Peyer's patch (tissue), 4 donors: ENCODE measurements at places on chromosomes 1 and 21.

DNA sequence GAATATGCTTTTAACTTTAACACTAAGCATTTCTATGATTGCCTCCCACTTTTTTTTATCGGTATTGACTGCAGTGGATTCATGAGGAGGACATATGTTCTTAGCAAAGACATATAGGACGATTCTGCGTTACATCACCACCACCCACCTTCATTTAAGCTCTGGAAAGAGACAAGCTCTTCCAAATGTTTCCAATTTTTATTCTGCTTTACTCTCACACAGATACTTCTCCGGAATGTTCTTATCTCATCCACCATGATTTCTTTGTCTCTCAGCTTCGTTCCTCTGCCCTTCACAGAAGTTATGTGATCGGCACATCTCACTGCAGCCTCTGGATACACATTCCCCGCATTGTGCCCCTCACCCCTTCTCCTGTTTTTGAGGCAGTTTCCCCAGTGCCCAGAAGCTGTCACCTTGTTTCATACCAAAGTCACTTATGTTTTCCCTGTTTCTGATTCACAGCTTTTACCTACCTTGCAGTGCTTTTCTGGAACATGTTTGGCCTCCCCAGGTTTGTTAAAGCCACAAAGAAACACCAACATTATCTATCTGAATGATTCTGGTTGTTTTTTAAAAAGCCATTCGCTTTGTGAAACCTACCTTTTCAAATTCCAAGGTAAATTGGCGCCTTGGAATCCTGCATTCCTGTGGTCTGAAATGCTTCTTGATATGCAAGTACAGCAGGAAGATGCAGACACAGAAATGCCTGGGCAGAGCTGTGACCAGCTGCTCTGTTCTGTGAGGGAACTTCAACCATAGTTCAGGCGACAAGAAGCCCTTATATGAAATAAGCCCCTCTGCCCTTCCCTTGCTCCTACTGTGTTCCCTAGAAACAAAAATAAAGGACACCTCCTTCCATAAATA, 1020.2 kb downstream of the TTLL7 start:
- no peak for DNase-seq

GRCh38 chr1:198056255-198056654, 100.5 kb upstream of the NEK7 start:
- no peak for DNase-seq

- DNase-seq: no peak
Observed at GRCh38 chr1:9059891-9060744, 9.3 kb downstream of the SLC2A5 start.

DNA sequence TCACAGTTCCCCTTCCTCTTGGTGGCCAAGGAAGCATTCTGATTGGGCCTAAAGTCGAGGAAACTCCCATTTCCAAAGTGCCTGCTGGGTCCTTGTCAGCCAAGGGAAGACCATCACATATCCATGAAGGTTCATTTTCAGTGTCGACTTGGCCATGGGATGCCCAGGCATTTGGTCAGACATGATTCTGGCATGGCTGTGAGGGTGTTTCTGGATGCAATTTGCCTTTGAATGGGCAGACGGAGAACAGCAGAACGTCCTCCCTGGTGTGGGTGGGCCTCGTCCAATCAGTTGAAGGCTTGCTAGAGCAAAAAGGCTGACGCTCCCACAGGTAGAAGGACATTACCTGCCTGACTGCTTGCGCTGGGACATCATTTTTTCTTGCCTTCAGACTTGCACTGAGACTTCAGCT, 48.3 kb upstream of the LBR start:
- no peak for DNase-seq

DNA sequence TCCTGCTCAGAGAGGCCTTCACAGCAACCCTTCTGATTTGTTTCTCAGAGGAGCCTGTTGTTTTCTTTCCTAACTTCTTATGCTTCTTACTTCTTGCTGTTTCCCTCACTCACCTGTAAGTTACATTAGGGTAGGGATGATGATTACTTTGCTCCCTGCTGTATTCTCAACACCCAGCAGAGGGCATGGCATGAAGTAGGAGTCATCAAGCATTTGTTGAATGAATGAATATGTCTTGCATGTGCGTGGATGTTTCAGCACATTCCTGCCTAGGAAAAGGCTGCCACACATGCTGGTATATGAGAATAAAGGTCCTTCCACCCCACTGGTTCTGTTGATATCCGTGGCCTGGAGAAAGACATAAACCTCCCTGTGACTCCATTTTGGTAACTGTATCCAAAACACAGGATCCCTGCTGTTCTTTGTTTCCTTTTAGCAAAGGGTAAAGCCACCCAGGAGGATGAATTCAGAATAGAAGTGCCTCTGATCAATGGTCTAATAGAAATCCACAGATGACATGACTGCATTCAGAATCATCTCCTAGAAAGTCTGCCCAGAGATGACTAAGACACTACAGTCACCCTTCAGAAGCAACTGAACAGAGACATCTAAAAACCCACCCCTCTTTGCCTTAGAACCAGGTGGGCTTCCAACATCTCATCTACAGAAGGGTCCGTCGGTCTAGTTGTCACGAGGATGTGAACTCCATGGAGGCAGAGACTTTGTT, 168.8 kb downstream of the ZSCAN20 start:
- DNase-seq: no peak
